T-cell (primary cell): ENCODE measurements at places on chromosomes 12 and 14.

GRCh38 chr12:1380171-1380851 lies 214.1 kb downstream of the FBXL14 start:
- DNase-seq = no peak

- DNase-seq = no peak
These were observed 10.8 kb upstream of the KLHL42 start for GRCh38 chr12:27769142-27769673.

DNA sequence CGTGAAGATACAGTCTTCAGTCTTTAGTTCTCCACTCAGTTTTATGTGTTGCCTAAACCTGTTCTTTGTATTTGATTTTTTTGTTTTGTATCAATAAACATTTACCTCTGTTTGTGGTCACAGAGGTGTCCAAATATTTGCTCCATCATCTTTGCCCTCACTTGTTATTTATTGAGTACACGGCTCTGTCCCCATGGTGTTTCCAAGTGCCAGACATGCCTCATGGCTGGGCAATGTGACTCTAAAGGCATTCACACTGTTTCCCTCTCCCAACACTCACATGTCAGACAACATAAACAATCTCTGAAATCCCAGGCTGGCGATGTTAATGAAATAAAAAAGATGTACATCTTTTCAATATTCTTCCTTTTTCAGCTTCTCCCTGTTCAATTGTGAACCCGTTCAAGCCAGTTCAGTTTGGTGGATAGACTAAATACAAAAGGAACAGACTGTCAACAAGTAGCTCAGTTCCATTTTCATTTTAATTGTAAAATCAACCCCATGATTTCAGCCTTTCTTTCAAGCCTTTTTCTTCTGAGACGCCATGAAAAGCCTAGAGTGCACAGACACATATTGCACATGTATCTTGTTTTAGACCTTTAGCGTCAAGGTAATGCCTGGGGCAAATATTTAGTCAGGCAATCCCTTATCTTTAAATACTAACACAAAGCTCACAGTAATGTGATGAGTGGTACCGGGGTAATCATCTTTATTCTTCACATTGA lies 680.7 kb downstream of the GALC start:
- no peak for DNase-seq

GRCh38 chr12:45473636-45474035 lies 255.9 kb upstream of the ARID2 start:
- DNase-seq = no peak

- DNase-seq = no peak
These were observed 15.2 kb downstream of the CALM1 start for GRCh38 chr14:90412058-90412457.

DNA sequence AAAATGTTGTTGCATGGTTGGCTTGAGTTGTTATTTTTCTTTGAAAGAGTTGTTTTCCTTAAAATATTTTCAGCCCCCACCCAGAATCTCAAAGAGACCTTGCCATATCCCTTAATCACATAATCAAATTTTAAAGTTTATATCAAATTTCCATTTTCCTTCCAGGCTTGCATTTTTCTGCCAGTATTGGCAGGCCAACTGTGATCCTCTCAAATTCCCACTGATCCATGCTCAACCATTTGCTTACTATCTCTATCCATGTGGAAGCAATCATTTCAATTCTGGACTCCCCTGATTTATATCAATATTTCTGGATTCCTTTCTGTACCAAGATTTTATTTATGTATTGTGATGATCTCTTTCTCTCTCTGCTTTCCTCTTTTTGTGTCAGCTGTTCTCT lies 64.2 kb upstream of the PYGL start:
- DNase-seq = no peak

DNA sequence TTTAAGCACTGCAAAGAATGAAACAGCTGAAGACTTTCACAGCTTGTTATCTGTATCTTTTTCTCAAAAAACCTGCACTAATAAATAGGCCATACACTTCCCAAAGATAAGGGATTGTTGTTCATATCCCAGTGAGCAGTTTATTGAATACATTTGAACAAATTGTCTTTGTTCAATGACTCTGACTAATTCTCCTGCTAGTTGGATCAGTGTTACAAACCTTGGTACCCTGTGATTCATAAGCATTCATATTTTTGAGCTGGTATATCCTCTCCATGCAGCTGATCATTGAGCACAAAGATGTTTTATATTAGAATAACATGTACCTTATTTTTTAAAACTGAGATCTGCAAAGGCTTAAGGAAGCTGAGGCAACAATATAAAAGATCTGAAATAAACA lies 58.9 kb upstream of the FSCB start:
- DNase-seq = no peak

DNA sequence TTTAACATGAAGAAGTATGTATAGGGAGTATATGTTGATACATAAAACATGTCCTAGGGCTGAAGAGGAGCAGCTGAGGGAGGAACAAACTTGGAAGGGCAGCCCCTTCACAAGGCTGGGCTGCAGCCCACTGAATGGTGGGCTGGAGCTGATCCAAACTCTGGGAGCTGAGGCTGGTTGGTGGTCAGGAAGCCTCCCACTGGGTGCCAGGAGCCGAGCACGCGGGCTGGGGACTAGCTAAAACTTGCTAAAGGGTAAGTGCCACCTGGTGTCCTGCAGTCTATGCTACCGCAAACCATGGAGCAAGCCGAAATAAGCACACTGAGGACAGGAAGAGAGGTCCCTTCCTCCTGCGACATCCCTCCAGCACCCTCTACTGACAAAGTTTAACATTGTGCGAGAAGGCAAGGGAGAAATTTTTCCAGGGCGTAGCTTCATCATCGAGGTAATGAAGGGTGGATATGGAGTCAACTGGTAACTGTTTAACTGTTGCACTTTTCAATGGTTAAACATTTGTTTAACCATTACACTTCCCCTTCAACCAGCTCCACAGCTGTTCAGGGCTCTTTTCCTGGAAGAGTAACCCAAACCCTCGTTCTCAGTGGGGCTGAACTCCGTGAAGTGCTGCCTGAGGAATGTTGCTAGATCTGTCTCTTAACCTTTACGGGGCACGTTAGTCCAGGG lies 42.2 kb downstream of the EGLN3 start:
- DNase-seq = no peak

- no peak for DNase-seq
These were observed 26.4 kb downstream of the DDHD1 start for GRCh38 chr14:53126731-53127130.

- no peak for DNase-seq
These were observed 25.5 kb downstream of the NKX2-8 start for GRCh38 chr14:36556811-36557433.

- no peak for DNase-seq
These were observed 100.9 kb downstream of the DICER1 start for GRCh38 chr14:95056476-95056875.

DNA sequence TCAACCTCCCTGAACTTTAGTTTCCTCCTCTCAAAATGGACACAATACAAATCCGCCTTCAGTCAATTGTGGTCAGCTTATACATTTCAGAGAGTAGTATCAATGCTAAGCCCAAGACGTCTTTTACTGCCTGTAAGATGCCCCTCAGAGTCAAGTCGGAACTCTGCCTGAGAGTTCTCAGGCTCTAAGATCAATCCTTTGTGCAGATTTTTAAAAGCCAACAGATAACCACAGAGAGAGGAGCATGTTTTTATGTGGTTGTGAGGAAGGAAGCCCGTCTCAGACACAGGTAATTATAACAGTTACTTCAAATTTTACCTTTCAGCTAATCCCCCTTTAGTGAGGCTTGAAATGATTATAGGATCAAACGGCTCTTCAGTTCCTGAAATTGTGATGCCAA lies 91.6 kb downstream of the HELB start:
- DNase-seq = no peak

DNA sequence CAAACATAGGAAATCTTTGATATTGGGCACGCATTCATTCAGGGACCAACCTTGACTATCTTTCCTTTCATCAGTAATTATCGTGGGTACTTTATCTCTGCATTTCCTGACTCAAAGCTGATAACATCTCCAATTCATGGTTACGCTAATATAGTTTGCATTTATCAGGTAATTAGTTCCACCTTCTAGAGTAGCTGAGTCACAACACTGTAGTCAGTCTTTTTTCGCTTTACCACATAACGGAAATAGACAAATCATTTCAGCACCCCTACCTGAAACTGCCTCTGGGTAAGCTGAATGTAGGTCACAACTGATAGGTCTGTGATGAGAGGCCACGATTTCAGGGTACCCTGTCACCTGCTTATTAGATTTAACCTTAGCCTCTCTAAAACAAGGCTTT lies 36.7 kb upstream of the IL22 start:
- no peak for DNase-seq

GRCh38 chr14:68782091-68782981 lies 10.5 kb downstream of the ZFP36L1 start:
- no peak for DNase-seq

- DNase-seq = no peak
These were observed 45.8 kb upstream of the FGD4 start for GRCh38 chr12:32353540-32353939.

GRCh38 chr14:76012354-76012753 lies 26.8 kb downstream of the IFT43 start:
- DNase-seq = no peak

GRCh38 chr12:4215229-4216186 lies 58.1 kb upstream of the CCND2 start:
- DNase-seq = no peak
